ENCODE measurements at places on chromosomes 12 and 14.

GRCh38 chr12:50082644-50083043 lies 2.5 kb upstream of the SMARCD1 start:
- DNase-seq = no peak

- no peak for DNase-seq
These were observed 21.1 kb downstream of the ZNF84 start for GRCh38 chr12:133058203-133059113.

GRCh38 chr14:91113829-91114078 lies at the start of gene DGLUCY:
DGLUCY (plus strand) TSS chr14:91114073; CDS start chr14:91160295, 46,222 bp downstream.
- DNase-seq = no peak

DNA sequence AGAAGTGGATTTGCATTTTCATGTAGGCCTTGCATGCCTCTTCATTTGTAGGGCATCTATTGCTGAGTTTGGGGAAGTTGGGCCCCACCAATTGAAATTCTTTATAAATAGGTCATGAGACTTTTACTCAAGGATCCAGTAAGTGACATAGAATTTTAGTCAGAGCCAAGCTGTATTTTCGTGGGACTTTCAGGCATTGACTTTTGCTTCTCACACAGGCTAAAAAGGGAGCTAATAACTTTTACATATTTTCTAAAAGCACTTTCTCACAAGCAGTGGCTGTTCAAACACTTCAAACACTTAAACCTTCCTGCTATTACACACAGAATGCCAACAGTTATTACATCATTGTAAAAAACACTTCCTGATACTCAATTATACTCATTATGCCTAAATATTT lies 260.5 kb downstream of the MSRB3 start:
- no peak for DNase-seq

GRCh38 chr12:50400638-50401499 lies at the start of gene LARP4:
LARP4 (plus strand) TSS chr12:50400885; CDS start chr12:50401011, 126 bp downstream.
- DNase-seq = peak; percentile 87
